ENCODE measurements at places on chromosomes 12 and 14. TPM values are rescaled to one million over a fixed set of nuclear protein-coding genes. Genes with fewer than 3 reads are reported as not detected.

The ZNF891 gene
- 4.5 TPM for total RNA-seq

The GCH1 gene
- total RNA-seq, result 20.4 TPM

The TMEM253 gene
- not detected for total RNA-seq

The LALBA gene
- not detected for total RNA-seq

The AHNAK2 gene
- 0.05 TPM for total RNA-seq

GRCh38 chr12:12926571-12927071 is 25.3 kb downstream of the GPRC5D start:
- no peak overlapping the region for H3K27ac ChIP-seq
- H3K27me3 ChIP-seq, result no peaks in the 10 kb centered on the region
- H3K36me3 ChIP-seq, result no peaks in the 10 kb centered on the region
- no peak for DNase-seq

DNA sequence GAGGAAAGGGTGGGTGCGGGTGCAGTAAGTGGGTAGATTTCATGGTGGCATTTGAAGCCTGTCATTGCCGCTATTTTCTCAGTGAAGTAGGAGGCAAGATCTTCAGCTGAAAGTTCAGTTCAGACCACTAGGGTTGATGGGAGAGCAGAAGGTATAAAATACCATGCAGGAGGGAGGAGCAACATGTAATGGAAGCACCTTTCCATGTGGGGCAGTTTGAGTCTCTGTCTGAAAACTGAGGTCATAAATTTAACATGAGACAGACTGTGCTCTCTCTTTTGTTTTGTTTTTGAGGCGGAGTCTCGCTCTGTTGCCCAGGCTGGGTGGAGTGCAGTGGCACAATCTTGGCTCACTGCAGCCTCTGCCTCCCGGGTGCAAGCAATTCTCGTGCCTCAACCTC is 22.7 kb downstream of the LRRC74A start:
- peaks cover 11% of the 10 kb centered on the region for H3K4me1 ChIP-seq
- DNase-seq, result no peak
- no peak overlapping the region for H3K27ac ChIP-seq
- H3K36me3 ChIP-seq, result no peaks in the 10 kb centered on the region
- no peaks in the 10 kb centered on the region for H3K27me3 ChIP-seq

GRCh38 chr12:71438670-71439361 is 782 bp upstream of the LGR5 start:
- no peaks in the 10 kb centered on the region for H3K36me3 ChIP-seq
- no peak for DNase-seq
- peaks cover 43% of the 10 kb centered on the region for H3K27me3 ChIP-seq
- H3K4me3 ChIP-seq, result peak overlapping the region; percentile 7
- H3K27ac ChIP-seq, result no peak overlapping the region

DNA sequence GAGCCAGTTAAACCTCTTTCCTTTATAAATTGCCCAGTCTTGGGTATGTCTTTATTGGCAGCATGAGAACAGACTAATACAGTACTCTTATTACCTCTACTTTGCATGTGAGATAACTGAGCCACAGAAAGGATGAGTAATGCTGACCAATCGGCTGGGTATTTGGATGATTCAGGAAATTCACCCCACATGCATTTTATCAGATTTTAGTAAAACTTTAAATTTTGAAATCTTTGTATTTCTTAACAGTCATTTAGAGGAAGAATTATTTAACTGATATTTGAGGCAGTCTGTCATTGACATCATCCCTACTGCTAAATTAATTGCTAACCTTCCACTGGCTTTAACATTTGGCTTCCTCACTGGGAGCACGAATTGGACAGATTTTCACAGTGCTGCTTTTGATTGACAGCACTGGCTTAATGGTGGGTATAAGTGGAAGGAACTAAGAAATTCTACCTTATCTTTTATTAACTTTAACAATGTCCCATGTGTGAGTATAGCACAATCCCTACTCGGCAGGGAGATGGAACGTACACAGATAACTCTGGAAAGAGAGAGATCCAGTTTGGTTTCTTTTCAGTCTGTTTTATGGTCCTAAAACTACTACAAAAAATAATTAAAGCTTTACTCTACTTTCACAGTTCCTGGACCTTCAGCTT is 261.0 kb downstream of the DACT1 start:
- H3K4me1 ChIP-seq, result no peaks in the 10 kb centered on the region
- DNase-seq, result no peak
- H3K36me3 ChIP-seq, result no peaks in the 10 kb centered on the region

GRCh38 chr14:37580146-37580545 is 14.9 kb downstream of the FOXA1 start:
- H3K4me1 ChIP-seq, result no peaks in the 10 kb centered on the region
- no peak for DNase-seq
- H3K27ac ChIP-seq, result no peak overlapping the region
- no peaks in the 10 kb centered on the region for H3K36me3 ChIP-seq
- H3K4me3 ChIP-seq, result no peak overlapping the region
- peaks cover 35% of the 10 kb centered on the region for H3K27me3 ChIP-seq

DNA sequence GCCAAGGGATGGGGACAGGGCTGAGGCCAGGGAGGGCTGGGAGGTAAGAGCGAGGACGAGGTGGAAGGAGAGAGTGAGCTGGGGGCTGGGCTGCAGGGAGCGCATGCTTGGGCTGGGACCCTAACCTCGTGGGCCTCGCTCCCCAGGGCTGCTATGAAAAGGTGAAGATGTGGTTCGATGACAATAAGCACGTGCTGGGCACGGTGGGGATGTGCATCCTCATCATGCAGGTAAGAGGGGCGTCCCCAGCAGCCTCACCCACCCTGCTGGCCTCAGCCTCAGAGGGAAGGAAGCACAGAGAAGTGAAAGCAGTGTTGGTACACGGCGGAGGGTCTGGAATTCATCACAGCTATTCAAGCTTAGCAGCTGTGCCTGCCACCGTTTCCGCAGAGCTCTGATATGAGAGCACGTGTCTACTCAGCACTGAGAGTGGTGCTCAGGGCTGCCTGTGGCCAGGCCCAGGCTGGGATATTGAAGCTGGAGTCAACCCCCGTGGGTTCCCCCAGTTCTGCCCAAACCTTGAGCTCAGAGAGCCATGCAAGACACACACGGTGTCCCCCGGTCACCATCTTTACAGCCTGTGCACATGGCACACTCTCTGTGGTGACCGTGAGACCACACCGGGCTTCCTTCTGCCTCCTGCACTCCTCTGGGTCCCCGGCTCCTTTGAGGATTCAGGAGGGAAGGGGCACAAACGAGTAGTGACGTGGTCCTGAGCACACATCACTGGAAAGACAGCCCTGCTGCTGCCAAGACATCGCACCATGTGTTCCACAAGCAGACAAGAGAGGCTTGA is 204.6 kb downstream of the TSPAN9 start:
- DNase-seq, result no peak
- H3K27me3 ChIP-seq, result no peaks in the 10 kb centered on the region
- H3K36me3 ChIP-seq, result no peaks in the 10 kb centered on the region
- H3K4me3 ChIP-seq, result no peak overlapping the region

- H3K4me3 ChIP-seq, result no peak overlapping the region
- peaks cover 27% of the 10 kb centered on the region for H3K27me3 ChIP-seq
- no peak for DNase-seq
- no peak overlapping the region for H3K27ac ChIP-seq
- peaks cover 8% of the 10 kb centered on the region for H3K4me1 ChIP-seq
- no peaks in the 10 kb centered on the region for H3K36me3 ChIP-seq
Measured at GRCh38 chr14:70256601-70257000, 67.8 kb upstream of the SLC8A3 start.

GRCh38 chr12:113030875-113031525 is 25.5 kb upstream of the DTX1 start:
- H3K4me1 ChIP-seq, result peaks cover 4% of the 10 kb centered on the region
- no peak for DNase-seq
- no peaks in the 10 kb centered on the region for H3K36me3 ChIP-seq
- H3K4me3 ChIP-seq, result no peak overlapping the region

GRCh38 chr14:56357428-56357827 is 222.2 kb upstream of the TMEM260 start:
- H3K27ac ChIP-seq, result no peak overlapping the region
- no peak for DNase-seq
- H3K4me1 ChIP-seq, result no peaks in the 10 kb centered on the region
- H3K27me3 ChIP-seq, result no peaks in the 10 kb centered on the region
- no peak overlapping the region for H3K4me3 ChIP-seq
- H3K36me3 ChIP-seq, result no peaks in the 10 kb centered on the region

- H3K4me3 ChIP-seq, result no peak overlapping the region
- H3K36me3 ChIP-seq, result peaks cover 27% of the 10 kb centered on the region
- no peak for DNase-seq
- H3K27me3 ChIP-seq, result peaks cover 4% of the 10 kb centered on the region
- no peak overlapping the region for H3K27ac ChIP-seq
Measured at GRCh38 chr12:7160183-7160582, 29.3 kb upstream of the PEX5 start.

DNA sequence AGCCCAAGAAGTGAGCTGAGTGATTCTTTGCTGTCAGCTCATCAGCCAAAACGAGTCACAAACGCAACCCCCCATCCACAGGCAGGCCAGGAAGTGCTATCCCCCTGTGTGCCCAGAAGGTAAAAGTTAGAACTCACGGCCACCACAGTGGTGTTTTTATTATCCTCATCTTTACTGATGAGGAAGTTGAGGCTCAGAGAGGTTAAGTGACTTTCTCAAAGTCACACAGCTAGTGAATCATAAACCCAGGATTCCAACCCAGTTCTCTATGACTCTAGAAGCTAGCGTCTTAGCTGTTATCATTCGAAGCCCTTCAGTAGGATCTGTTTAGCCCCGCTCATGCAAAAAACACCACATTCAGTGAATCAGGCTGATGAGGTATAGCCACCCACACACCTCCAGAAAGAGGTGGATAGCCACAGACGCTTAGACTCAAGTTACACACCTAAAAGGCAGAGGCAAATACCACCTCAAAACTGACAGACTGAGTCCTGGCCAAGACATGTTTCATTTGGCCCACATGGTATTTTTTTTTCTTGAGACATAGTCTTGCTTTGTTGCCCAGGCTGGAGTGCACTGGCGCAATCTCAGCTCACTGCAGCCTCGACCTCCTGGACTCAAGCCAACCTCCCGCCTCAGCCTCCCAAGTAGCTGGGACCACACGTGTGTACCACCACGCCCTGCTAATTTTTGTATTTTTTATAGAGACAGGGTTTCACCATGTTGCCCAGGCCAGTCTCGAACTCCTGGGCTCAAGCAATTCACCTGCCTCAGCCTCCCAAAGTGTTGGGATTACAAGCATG is 100.7 kb downstream of the SCARB1 start:
- H3K4me1 ChIP-seq, result peaks cover 6% of the 10 kb centered on the region
- no peaks in the 10 kb centered on the region for H3K36me3 ChIP-seq
- no peak overlapping the region for H3K27ac ChIP-seq
- no peak overlapping the region for H3K4me3 ChIP-seq
- no peak for DNase-seq

GRCh38 chr12:58321414-58321813 is 380.0 kb downstream of the ATP23 start:
- H3K27me3 ChIP-seq, result no peaks in the 10 kb centered on the region
- H3K4me1 ChIP-seq, result no peaks in the 10 kb centered on the region
- no peak overlapping the region for H3K4me3 ChIP-seq
- no peaks in the 10 kb centered on the region for H3K36me3 ChIP-seq

DNA sequence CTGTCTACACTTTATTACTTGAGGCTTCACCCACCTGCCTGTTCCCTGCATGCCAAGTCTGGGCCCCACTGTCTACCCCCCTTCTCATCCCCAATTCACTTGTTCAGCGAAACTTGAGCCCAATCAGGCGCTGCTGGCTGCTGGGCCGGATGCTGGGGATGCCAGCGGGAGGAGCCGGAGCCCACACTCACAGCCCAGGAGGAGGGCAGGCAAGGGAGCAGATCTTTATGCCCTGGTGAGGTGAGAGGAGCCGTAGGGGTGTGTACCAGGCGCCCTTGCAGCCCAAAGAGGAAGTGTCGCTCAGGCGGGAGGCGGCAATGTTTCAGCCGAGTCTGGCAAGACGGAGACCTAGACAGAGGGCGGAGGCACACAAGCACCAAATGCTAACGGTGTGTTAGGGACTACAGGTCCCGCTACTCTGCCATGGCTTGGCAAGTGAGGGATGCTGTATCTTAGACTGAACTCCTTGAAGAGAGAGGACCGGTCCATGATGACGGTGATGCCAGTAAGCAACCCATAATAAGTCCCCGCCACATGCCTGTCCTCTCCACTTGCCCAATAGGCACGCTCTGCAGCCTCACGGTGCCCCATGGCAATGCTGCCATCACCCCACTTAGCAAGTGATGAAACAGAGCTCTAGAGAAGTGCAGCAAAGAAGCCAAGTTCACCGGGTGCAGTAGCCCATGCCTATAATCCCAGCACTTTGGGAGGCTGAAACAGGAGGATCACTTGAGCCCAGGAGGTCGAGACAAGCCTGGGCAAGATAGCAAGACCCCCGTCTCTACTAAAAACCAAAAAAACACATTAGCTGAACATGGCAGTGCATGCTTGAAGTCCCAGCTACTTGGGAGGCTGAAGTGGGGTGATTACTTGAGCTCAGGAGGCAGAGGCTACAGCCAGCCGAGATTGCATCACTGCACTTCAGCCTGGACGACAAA is 41.6 kb downstream of the LRRC74A start:
- H3K4me3 ChIP-seq, result peak overlapping the region; percentile 1
- no peaks in the 10 kb centered on the region for H3K27me3 ChIP-seq
- H3K27ac ChIP-seq, result no peak overlapping the region
- no peaks in the 10 kb centered on the region for H3K36me3 ChIP-seq
- DNase-seq, result peak; percentile 37
- peaks cover 33% of the 10 kb centered on the region for H3K4me1 ChIP-seq

Measured in CD4-positive, alpha-beta T cell (primary cell).